Effector CD8-positive, alpha-beta T cell (primary cell): ENCODE measurements at places on chromosomes 11 and 22.

GRCh38 chr11:126592496-126593410 lies 237.3 kb downstream of the ST3GAL4 start:
- no peak for DNase-seq

GRCh38 chr11:32817852-32818183 lies 11.9 kb upstream of the PRRG4 start:
- DNase-seq = no peak

- DNase-seq = no peak
These were observed 1051.2 kb downstream of the TBC1D22A start for GRCh38 chr22:47813661-47814060.

DNA sequence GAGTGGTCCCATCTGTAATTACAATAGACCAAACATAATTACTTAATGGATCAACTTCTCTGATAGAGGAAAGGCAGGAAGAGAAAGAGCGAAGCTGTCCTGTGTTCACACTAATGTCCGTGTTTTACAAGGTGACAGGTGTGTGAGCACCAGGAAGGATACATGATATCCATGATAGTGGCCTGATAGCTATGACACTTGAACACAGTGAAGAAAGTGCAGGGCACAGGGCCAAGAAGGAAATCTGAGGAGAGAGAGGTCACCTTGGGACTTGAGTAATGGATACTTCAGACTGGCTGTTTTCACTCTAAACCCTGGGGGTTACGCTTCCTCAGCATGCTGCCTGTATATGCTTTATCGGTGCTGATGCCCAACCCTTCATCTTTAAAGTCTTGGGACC lies 29.4 kb downstream of the TUB start:
- DNase-seq = no peak

GRCh38 chr22:45718391-45718790 lies 46.8 kb downstream of the ATXN10 start:
- no peak for DNase-seq

- no peak for DNase-seq
These were observed 35.0 kb upstream of the SYT13 start for GRCh38 chr11:45321031-45321595.

DNA sequence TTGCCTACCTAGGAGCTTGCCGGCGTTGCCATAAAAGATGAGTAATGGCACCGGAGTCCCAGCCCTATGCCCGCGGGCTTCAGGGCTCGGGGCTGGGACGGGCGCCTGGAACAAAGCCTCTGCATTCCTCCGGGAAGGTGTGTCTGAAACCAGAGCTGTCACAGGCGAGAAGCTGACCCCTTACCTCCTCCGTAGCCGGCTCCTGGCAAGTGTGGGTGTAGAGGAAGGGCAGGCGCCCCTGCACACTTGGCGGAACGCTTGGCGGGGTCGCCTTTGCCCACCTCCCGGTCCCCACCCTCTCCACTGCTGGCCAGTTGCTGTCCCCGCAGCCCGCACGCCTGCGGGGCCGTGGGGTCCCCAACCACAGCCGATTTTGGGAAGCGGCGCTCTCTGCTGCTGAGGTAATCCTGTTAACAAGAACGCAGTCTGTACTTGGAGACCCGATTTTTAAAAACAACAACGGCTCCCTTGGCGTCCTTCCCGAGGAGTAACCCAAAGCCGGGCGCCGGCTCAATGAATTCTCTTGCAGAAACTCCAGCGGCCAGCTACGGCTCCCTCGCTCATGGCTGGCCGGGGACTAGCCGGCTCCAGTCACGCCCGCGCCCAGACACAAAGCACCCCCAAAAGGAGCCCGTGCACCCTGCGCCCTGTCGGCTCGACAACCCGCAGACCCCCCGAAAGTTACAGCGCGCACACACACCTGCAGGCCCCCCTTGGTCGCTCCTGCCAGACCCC lies 89.2 kb downstream of the PLEKHA7 start:
- no peak for DNase-seq

GRCh38 chr11:65829459-65829858 lies 4.3 kb upstream of the SNX32 start:
- DNase-seq = no peak

GRCh38 chr11:121665206-121665838 lies 212.6 kb upstream of the SORL1-AS1 start:
- no peak for DNase-seq

DNA sequence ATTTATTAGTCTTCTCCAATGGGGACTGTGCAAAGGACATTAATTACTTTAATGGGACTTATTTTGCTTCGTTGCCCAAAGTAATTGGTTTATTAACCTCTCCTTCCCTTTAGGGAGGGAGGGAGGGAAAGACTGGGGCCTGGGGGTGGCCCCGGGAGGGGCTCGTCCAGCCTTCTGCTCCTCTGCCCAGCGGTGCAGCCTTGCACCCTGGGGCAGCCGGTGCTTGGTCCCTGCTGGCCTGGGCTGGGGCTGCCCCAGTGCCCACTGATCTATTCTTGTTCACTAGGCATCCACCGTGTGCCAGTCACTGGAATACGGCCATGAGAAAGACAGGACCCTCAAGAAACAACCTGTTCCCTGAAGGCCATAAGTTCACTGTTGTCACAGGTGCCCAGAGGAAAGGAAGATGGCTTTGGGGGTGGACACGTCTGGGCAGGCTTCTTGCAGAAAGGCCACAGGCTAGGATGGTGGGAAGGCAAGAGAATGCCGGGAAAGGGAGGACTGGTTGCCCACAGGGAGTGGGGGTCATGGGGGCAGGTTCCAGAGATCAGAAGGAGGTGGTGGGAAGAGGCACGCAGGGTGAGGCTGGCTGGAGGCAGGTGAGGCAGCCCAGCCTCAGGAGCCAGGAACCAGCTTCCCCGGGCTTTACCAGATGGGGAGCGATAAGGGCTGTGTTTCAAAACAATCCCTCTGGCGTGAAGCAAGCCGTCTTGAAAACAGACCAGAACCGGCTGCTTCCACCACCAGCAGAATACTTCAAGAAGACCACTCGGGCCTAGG lies 47.6 kb upstream of the KCNQ1OT1 start:
- no peak for DNase-seq

DNA sequence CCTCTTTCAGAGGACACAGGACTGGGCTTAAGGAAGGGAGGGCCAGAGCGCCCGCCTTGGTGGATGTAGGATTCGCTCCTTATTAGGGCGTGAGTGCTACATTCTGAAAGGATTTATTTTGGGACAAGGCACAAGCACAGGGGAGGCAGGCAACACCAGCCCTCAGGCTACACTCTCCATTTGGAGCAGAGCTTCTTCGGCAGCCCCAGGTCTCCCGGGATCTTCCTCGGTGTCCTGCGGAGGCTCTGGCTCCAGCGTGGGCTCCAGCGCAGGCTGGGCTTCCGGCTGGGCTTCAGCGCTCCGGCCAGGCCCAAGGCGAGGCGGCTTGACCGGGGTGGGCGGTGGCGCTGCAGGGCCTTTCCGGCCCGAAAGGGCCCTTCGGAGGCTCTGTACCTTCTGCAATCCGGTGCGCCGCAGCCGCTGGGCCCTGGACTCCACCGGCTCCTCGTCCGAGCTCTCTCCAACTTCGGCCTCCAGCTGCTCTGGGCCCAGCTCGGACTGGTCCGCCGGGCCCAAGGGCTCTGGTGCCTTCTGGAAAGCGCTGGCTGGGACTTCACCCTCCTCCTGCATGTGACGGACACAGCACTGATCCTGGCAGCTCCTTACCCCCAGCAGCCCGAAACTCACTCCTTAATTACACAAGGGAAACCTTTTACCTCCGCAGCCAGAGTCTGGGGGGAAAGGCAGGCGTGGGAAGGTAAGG lies 1.1 kb downstream of the CAVIN3 start:
- no peak for DNase-seq

DNA sequence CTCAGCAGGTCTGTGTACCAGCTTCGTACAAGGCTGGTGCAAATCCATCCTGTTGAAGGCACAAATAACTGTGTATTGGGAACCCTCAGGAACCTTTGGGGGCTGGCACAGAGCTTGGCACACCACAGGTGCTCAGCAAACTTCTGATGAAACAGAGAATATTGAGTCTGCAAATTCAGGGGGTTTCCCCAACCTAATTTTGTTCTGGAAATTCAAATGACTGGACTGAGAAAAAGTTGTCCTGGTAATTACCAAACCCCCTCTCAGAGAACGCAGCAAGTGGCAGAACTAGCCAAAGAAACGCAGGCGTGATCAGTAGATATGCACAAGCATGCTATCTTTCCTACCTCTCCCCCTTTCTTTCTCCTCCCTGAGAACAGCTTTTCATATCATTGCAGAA lies 47.6 kb downstream of the LIF start:
- no peak for DNase-seq

DNA sequence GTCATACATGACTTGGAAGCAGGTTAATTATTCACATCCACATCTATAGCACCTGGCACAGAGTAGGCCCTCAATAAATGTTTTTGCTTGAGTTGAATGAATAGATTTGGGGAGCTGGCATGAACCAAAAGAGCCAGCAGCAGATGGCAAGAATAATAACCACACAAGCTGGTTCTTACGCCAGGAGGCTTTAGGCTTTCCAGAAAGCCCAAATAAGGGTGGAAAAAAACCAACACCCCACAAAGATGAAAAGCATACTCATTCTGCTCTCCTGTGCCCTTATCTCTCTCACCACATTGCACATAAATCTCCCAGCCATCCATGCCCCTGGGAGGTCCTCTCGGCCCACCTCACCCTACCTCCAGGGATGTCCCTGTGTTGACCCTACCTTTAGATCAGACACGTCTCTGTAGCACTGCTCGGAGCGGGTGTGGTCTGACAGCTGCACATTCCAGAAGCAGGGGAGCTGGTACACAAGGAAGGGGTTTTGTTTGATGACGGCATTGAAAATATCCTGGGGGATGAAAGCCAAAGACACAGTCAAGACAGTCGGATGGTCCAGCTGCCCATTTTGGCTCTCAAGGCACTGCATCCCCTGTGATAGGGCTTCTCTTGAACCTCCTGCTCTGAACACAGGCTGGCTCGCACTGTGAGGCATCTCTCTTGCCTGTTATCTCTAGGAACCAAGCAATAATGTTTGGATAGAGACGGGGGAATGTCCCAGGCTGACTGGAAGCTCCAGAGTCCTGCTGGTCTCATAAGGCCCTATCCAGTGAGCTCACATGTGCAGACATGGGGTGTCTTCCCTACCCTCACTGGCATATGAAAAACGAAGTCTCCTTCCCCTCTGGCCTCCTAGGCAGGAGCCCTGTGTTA lies 323.6 kb upstream of the SYN3 start:
- DNase-seq = no peak

GRCh38 chr11:825366-826226 lies 2.1 kb upstream of the CRACR2B start:
- DNase-seq = no peak

DNA sequence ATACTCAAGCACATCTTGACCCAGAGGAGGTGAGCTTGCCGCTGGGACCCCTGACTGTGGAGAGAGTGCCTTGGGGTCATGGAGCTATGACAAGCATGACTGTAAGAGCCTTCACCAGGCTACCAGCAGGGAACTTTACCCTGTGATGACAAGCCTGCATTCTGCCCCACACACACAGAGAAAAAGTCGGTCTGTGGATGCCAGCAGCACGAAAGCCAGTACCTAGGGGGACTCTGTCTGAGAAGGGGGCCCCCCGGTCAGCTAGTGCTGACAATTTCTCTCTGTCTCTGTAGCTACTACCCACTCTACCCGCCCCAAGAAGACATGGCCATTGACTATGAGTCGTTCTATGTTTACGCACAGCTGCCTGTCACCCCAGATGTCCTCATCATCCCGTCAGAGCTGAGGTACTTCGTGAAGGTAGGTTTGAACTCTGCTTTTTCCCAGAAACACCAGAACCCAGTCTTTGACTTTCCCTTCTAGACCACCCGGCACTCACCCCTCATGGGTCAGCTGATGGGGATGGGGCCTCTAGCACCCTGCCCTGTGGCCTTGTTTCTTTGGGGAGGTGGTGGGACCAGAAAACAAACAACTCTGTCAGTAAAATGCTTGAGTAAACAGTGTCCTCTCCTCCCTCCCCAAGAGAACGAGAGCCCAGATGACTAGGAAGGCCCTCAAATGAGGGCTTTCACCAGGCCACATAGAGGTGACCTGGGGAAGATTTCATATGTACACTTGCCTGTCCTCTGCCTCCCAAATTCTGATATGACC lies 18.9 kb upstream of the CDC42EP2 start:
- DNase-seq = no peak
